ENCODE measurements at places on chromosomes 7 and 10.

DNA sequence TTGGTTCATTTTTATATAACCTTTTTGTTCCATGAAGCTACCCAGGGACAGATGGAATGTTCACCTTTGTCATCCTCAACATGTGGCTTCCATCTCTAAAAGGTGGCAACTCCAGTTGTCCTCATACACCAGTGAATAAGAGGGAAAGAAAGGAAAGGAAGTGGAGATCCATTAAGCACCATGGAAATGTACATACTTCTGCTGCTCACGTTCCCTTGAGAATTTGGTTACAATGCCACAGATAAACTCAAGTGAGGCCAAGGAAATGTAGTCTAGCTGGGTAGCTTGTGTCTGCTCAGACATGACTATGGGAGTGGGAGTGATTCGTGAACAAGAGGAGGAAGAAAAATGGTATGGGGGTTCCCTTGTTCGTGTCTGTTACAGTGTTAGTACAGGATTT lies 237.1 kb upstream of the FAM3C start:
- no peak for DNase-seq

DNA sequence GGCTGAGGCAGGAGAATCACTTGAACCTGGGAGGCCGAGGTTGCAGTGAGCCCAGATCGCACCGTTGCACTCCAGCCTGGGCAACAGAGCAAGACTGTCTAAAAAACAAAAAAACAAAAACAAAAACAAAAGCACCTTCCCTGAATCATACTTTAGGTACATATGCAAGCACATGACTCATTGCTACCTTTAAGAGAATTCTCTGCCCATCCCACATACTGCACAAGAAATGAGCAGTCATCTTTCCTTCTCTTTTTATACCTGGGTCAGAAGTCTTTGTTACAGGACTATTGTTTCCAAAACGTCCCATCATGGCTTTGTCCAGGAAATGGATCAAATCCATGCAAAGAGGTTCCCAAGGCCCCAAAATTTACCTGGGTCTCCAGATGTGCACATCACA lies 21.5 kb upstream of the AKR1B10 start:
- peak; percentile 38 for DNase-seq

DNA sequence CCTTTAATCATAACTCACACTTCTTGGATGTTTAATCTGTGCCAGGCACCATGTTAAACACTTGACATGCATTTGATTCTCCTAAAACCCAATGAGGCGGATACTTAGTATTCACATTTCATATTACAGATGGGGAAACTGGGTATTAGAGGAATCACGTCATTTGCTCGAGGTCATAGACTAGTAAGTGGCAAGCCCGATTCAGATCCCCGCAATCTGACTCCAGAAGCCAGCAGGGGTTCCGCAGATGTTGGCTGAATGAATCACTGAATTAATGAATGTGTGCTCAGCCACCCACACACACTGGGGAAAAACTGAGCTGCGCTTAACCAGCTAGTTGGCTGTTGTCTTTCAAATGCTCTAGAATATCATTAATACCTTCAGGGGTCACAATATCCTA lies 22.5 kb upstream of the ENO4 start:
- peak; percentile 87 for DNase-seq

- DNase-seq, result no peak
Observed at GRCh38 chr7:16084370-16084769, 337.0 kb downstream of the CRPPA start.

GRCh38 chr10:86130737-86131475 lies 235.7 kb downstream of the GRID1 start:
- no peak for DNase-seq

DNA sequence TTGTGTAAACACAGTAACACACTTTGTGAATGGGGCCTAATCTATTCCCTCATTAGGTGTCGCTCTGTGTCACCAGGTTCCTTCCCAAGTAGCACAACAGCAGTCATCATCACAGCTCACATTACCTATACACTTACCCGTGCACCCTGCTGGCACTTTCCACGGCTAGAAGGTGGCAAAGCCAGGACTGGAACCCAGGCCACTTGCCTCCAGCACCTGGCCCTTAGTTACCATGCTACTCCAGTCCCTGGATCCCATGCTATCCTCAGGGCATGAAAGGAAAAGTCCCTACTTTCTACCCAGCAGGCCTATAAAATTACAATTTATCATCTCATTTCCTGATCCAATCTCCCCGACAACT lies 18.4 kb downstream of the SMURF1 start:
- no peak for DNase-seq

DNA sequence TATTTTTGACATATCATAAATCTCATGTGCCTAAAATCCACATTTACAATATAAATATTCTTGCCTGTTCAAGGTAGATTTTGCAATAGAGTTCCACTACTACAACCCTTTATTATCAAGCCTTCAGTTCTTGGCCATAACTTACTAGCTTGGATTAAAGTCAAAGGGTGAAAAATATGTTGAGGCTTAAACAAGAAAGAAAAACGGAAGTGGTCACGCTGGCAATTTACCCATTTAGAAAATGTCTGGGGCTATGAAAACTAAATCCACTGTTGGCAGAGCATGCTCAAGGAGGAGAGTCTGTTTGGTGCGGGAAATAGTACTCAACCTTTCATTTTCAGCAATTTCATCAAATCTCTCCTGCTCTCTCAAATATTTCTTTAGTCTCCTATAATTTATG lies 209.8 kb upstream of the RHOBTB1 start:
- DNase-seq, result no peak
